ENCODE measurements at places on chromosomes 6 and 20.
A peak's percentile ranks its signal among the peaks of the same experiment; 100 is the strongest.

DNA sequence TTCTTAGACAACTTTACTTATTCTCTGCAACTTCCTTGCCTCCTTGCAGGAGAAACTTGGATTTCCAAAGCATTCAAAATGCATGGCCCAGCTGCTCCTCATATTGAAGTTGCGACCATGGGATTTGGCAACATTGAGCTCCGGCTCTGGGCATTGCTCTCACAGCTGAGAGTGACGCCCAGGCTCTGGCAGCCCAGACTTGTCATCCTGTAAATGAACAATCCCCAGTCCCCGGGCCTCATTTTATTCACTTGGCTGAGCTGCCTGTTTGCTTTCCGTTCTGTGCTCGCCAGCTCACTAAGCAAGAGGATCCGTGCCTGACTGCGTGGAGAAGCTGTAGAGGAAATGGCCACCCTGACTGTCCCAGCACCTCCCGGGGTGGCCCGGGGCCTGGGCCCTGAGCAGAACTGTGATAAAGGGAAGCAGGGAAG, 119.5 kb upstream of the CD93 start:
- no peak for DNase-seq

GRCh38 chr20:46826343-46826984, 68.2 kb upstream of the EYA2 start:
- no peak for DNase-seq

DNA sequence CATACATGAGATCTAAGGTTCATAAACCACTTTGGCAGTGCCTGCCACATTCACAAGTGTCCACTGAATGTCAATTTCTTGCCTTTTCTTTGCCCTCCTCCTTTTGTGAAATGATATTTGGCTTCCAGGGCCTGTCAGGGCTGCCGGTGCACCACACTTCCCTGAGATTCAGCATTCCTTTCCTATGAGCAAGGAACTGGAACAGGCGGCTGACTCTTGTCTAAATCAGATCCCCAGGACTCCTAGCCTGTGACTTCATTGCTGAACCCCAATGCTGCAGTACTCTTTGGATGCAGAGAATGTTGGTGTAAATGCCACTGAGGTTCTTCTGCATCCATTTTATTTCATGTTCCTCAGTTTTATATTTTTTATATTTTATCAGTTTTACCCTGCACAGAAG, 172.2 kb downstream of the ARID1B start:
- peak; percentile 88 for DNase-seq

GRCh38 chr6:156406099-156406498, 371.1 kb upstream of the ARID1B start:
- no peak for DNase-seq

- no peak for DNase-seq
These were observed 182.7 kb upstream of the PMEPA1 start for GRCh38 chr20:57892471-57892870.

DNA sequence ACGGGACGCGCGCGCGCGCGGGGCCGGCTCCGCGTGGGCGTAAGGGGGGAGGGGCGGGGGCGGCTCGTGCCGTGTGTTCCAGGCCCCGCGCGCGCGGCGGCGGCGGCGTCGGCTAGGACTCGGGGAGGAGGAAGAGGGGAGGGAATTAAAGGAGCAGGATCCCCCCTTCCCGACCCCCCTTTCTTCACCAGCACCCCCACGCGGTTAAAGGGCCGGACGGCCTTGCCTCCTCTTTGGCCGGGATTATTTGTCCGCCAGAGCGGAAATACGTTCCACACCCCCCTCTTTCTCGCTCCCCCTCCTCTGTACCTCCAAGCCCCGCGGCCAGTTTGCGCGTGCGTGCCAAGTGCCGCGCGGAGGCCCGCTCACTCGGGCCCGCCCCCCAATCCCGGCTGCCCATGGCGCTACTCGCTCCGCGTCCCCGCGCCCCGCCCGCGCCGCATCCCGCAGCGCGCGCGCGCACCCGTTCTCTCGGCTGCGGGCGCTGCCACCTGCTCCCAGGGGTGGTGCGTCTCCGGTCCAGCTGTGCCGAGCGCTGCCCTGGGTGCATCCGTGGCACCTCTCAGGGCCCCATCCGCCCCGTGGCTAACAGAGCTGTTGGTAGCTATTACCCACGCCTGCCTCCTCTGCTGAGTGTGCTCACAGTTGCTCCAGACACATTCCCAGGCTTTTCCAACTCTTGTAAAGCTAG, at the start of gene ZBTB12:
Gene ZBTB12 (minus strand): TSS at position 134 of the 691 bp plus-strand sequence. CDS start 781 bp downstream, outside the sequence.
- DNase-seq = peak; percentile 93

DNA sequence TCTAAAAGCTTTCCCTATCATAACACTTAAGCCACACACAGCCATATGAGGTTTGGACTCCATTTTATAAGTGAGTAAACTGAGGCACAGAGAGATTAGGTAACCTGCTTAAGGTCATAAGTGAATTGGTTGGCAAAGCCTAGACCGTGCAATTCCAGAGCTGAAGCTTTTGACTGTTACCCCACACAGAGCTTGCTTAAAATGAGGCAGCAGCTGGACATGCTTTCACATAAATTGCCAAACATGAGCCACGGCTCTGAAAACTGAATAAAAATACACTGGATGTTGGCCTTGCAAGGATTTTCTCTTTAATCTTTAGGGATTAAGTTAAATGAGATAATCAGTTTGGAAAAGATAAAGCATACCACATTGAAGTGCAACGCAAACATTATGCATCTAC, 2.5 kb downstream of the RIPOR2 start:
- DNase-seq = no peak

- no peak for DNase-seq
These were observed 216.2 kb upstream of the PRDM1 start for GRCh38 chr6:105869835-105870440.

GRCh38 chr6:125207956-125208355, 54.4 kb downstream of the TPD52L1 start:
- DNase-seq = no peak

DNA sequence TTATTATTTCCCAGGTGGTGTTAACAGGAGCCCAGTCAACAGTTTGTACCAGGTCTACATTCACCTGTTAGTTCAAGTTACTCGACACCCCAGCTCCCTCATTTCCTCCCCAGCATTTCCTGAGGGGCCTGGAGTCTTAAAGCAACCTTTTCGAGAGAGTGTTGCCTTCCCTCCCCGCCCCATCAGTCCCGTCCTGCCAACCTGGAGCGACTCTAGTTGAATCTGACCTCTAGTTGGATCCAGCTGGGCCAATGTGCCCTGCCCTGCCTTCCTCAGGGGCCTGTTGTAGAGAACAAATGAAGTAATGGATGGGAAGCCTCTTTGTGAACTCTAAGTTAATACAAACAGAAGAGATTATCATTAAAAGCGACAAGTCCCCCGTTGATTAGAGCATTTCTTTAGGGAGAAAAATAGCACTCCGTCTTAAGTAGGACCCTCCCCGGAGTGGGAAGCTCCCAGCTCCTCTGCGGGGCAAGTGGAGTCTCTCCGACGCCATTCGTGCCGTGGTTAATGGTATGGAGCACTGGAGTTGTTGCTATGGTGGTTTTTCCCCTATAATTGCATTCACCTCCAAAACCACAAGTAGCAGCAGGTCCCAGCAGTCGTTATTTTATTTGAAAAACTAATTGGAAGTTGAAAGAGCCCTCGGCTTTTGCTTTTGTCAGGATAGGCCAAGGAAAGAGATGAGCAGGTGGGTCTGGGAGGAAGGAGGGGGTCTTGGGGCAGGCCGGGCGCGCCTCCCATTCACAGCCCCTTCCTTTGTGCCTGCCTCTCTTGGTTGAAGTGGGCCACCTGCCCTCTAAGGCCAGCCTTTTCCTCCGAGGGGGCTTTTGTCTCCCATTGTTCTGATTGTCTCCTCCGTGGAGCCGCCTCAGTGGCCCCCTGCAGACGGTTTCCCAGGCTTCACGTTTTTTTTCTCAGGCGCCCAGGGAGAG, 16.1 kb downstream of the GHRH start:
- no peak for DNase-seq

DNA sequence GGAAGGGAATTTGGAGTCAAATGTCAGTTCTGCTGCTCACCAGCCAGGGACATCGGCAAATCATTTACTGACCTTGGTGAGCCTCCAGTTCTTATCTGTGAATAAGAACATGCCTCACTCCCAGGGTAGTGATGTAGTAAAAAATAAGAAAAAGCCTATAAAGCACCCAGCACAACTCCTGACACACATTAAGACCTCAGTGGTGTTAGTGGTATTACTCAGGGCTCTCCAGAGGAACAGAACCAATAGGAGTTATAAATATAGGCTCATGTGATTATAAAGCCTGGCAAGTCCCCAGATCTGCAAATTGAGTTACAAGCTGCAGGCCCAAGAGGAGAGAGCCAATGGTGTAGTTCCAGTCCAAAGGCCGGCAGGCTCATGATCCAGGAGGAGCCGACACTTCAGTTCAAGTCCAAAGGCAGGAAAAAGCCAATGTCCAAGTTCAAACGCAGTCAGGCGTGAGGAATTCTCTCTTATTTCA, 71.3 kb upstream of the EYA2 start:
- no peak for DNase-seq

DNA sequence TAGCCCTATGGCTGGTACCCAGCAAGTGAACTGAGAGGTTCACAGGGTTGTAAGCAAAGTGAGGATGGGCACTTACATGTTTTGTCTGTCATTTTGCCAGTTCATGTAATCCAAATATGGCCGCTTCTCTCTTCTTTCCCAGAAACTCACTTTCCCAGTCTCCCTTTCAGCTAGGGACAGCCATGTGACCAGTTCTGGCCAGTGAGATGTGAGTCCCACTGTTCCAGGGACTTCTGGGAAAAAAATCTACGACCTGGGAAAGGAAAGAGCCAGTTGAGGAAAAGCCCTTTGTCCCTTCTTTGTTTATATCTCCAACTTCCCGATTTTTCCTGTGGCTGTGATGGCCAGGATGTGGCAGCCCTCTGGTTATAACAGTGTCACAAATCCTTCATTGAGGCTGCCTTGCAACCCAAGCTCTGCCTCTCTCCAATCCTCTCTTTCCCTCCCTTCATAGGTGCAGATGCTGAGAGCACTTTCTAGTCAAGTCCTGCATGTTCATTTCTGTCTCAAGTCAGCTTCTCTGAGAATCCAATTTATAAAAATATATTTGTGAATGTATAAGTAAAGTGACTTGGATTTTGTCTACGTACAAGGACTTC, 148.6 kb upstream of the ZFP64 start:
- peak; percentile 36 for DNase-seq

GRCh38 chr6:37569743-37570481, 70.2 kb upstream of the CCDC167 start:
- no peak for DNase-seq

- DNase-seq = no peak
These were observed 110.6 kb downstream of the SULF2 start for GRCh38 chr20:47674686-47675085.

DNA sequence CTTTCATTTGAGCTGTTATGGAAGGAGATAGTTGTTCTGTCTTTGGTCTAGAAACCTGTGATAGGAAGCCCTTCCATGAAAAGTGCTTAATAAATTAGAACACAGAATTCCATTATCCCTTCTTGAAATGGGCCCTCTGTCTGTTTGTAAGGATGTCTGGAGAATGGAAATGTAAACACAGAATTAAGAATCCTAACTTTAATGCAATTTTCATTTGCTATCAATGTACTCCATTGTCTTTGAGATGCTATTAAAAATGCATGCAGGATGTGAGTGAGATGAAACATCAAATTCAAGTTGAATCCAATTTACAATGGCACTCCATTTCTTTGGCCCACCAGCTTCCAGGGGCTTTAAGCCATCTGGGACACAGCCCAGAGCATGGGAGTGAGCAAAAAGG, 13.9 kb upstream of the AARS2 start:
- DNase-seq = no peak

- DNase-seq = peak; percentile 92
These were observed 55.5 kb downstream of the REV3L start for GRCh38 chr6:111427341-111428116.

- no peak for DNase-seq
These were observed 180.6 kb upstream of the TENT5A start for GRCh38 chr6:81933089-81933488.

DNA sequence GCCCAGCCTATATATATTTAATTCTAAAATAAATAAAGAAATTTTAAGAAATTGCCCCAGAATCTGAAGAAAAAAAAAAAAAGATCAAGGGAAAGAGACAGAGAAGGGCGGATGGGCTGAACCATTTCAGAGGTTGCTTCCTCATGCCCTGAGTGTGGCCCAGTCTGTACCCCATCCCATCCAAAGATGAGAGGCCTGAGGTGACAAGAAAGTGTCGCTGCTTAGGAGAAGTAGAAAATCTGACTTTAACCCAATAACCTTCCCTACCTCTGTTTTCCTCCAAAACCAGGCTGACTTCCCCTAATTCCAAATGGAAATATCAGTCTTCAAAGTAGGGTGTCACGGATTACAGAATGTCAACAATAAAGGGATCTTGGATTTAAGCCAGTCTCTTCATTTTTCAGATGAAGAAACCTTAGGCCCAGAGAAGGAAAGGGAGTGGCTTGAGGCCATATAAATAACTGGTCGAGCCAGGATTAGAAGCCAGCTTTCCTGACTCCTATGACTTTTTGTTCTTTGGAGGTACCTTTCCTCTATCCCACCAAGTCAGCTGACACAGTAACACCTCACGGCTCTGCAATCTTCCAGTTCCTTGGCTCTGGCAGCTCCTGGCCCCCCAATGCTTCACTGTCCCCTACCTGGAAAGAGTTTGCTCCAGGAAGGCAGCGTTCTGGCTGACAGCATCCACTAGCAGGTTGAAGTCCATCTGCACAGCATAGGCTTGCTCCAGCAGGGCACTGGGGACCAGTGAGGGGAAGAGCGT, 10.1 kb downstream of the GSS start:
- DNase-seq = no peak

DNA sequence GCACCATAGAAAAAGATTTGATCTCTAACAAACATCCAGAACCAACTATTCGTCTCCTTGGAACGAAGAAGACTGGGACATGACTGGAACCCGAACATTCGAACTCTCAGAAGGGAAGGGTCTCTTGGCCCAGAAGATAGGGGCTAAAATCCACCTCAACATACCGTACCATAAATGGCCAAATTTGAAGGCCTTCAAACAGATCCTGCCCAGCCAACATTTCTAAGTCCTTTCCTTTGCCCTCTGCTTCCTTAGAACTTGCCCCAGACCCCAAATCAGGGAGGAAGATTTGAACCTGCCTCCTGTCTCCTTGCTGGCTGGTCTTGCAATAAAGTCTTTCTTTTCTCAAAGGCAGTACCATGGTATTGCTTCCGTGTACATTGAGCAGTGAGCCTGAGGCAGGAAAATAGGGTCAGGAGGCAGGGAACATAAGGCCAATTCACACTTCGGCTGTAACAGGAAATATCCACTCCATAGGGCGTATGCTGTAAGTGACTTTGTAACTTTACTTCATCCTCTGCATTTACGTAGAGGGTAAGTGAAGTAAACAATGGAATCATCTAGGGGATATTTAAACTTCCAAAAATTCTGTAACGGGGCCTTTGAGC, 1.8 kb upstream of the PXDC1 start:
- DNase-seq = no peak

- DNase-seq = no peak
These were observed 40.7 kb downstream of the DACT2 start for GRCh38 chr6:168278904-168279303.
